HTR-8/SVneo (cell line): ENCODE measurements at places on chromosomes 6 and 20.

GRCh38 chr20:11168026-11168425 lies 494.2 kb upstream of the JAG1 start:
- no peak for DNase-seq

- no peak for DNase-seq
These were observed 7.4 kb downstream of the OSER1 start for GRCh38 chr20:44203161-44203560.

DNA sequence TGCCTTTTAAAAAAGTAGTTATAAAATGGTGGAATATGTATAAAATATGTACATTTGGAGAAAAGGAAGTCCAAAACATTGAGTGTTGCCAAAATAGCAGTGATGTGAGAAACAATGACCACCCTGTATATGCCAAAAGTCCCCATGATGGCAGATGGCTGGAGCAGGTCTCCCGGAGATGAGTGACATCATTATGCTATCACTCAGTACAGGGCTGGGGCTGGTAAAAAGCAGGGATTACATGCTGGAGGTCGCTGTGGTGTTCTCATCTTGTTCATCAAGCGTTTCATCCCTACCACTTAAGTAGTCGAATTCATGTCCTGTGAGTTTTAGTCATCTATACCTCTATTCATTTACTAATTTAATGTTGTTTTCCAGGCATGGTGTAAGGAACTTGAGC lies 315.3 kb upstream of the SLC35B3 start:
- no peak for DNase-seq

GRCh38 chr6:138987080-138987642 lies 892 bp downstream of the REPS1 start:
- DNase-seq: no peak

DNA sequence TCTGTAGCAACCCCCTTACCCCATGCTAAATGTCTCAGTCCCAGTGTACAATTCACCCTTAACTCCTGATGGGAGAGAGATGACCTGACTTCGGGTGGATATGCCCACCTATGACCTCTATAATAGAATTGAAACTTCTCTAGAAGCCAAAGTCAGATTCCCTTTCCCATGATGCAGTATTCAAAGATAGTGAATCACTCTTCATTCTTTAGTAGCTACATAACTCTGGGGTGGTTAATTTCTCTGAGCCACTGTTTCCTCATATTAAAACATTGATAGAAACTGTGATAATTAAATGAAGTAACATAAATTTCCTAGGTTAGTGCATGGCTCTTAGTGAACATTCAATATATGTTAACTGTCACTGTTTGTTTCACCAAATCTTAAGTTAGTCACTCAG lies 500.4 kb downstream of the COL12A1 start:
- DNase-seq: peak; percentile 2

- no peak for DNase-seq
These were observed 31.0 kb upstream of the ULBP3 start for GRCh38 chr6:150099953-150100352.

GRCh38 chr6:167238694-167239467 lies 52.2 kb upstream of the UNC93A start:
- no peak for DNase-seq

- no peak for DNase-seq
These were observed 10.7 kb downstream of the BHLHE23 start for GRCh38 chr20:62995898-62996595.

GRCh38 chr6:167212713-167213005 lies 54.9 kb upstream of the GPR31 start:
- DNase-seq: no peak

DNA sequence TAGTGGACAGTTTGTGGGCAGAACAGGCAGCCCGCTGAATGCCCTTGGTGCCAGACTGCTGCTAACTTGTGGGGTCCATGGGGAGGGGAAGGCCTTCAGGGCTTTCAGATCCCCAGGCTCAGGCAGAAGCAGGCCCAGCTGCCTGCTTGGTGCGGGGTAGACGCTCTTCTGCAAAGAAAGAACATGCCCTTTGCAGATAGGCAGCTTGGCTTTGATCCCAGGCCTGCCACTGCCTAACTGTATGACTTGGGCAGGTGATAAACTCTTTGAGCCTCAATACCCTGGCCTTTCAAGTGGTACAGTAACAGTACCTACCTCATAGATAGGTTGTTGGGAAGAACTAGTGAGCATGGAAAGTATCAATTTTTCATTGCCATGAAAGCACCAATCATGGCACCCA lies 28.4 kb downstream of the CHMP4B start:
- DNase-seq: no peak

DNA sequence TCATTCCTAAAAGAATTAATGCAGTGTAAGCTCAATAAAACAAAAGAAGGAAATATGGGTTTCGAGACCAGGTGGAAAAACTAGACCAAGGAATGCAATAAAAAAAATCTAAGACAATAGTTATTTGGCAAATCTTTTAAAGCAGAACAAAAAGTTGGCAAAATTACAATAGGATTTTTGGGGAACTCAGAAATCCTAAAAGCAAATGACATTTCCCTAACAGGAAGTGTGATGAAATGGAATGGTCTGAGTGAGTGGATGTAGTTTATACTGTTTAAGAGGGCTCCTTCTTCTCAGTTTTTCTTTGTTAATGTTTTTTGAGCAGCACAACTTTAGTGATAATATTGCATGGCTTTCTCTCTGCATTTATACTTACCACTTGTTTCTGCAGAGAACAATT lies 190.0 kb downstream of the PLCB4 start:
- no peak for DNase-seq

- DNase-seq: no peak
These were observed 4.0 kb downstream of the PKIG start for GRCh38 chr20:44586289-44586911.

DNA sequence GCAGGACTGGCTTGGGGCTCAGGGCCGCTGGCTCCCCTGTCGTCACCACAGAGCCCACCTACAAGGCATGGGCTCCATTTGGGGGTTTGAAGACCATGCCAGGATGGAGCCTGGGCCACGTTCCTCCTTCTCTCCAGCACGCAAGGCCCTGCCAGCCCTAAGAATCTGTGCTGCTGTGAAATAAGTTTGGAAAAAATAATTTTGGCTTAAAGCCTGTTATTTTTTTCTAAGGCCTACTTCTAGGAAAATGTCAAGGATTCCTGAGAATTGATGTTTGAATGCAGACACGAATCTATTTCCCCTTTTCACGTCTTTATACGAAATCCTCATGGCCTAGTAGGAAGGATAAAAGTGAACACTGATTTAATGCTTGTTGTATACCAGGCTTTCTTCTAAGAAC lies 107.5 kb downstream of the LRFN2 start:
- DNase-seq: no peak

DNA sequence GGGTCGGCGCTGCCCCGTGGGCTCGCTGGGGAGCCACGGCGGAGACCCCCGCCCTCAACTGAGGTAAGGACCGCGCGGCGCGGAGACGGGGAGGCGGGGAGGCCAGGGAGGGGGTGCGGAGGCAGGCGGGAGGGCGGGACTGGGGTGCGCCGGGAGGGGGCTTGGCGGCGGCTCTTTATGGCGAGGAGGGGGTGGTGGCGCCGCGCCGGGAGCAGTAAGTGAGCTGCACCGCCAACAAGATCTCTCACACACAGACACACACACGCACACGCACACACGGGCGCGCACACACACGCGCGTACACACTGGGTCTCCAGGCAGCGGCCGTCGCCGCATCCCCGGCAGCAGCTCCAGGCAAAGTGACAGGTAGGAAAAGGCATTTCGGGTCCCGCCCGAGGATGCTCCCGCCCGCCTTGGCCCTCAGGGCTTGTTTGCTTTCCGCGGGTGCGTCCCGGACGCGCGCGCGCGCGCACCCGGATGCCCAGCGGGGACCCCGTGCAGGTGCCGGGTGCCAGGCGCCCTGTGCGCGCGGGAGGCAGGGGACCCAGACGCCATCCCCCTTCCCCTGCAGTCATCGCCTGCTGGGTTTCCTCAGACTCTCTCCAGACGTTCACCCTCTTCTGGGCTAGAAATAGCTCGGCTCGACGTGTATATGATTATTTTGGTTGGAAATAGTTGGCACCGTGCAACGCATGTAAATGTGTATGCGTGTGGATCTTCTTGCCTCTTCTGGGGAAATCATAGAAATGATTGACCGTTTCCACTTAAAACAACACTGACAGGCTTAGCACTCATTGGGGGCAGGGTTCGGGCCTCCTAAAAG lies at the start of gene PLCB4:
TSS of gene PLCB4 (plus strand) at position 247 of the 823 bp plus-strand sequence. CDS start 238,728 bp downstream, outside the sequence.
- peak; percentile 59 for DNase-seq

- DNase-seq: no peak
These were observed 87.7 kb downstream of the SCAND1 start for GRCh38 chr20:35866418-35867202.

GRCh38 chr6:22108199-22108598 lies 188.6 kb downstream of the PRL start:
- DNase-seq: no peak

DNA sequence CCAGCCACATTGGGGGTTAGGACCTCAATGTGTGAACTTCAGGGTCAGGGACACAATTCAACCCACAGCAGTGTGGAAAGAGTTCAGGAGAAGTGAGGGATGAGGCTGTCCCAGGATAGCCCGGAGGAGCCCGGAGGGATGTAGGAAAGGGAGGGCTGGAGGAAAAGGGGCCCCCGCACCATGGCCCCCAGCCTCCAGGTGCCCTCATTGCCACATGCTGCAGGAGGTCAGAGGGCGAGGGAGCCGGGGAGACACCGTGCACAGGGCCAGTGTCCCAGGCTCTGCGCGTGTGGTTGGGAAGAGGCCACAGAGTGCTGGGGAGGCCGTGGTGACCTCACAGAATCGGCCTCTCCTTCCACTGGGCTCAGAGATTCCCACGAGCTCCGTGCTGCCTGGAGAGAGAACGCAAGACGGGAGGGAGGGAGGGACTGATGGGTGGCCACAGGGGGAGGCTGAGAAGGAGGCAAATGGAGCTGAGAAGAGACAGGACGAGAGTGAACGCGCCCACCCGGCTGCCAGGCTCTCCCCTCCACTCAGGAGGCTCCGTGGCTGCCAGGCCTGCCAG lies 215.1 kb downstream of the DLL1 start:
- no peak for DNase-seq

GRCh38 chr20:37411408-37412219 lies 65.7 kb downstream of the SRC start:
- DNase-seq: no peak

DNA sequence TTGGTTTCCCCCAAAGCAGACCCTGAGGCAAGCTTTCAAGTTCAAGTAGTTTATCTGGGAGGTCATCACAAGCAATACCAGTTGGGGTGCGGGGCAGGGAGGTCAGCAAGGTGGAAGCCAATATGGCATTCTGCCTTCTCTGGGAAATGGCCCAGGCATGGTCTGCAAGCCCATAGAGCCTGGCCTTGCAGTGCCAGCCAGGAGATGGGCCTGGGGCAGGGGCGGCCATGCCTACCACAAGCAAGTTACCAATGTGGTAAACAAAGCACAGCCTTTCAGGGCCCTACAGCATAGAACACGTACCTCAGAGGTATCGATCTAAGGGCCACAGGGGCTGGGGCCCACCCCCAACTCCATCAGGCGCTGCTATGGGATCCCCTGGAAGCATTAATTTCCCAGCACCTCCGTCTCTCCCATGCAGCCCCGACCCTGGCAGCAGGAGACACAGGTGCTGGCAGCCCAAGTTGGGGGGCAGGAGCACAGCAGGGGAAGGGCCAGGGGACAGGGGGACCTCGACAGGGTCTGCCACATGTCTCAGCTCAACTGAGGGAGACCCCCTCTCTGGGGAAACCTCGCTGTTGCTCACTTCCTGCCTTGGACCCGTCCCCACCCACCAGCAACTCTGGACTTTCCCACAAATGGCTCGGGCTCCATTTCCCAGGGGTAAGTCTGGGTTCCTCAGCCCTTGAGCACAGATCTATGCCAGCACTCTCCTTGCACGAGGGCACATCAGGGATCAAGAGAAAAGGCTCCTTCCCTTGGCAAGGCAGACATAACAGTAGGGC lies 369.0 kb downstream of the PREX1 start:
- DNase-seq: no peak

DNA sequence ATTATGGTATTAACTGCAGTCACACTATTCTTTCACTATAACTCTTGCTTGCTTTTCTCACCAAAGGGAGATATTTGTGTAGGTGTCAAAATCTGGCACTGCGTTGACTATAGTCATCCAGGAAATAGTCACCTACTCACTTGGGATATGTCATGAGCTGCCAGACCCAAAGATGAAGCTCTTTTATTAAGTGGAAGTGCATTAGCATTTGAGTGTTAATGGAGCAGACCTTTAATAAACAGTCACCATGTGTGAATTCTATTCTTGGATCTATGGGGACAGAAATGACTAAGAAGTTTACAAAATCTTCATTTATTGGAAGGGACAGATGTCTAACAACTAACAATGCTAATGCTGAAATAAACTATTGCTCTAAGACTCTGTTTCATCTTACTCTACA lies 130.1 kb upstream of the NEDD9 start:
- no peak for DNase-seq

- peak; percentile 46 for DNase-seq
These were observed 349.8 kb upstream of the ARID1B start for GRCh38 chr6:156427345-156427744.

- no peak for DNase-seq
These were observed 288.5 kb downstream of the SOX4 start for GRCh38 chr6:21881969-21882465.

DNA sequence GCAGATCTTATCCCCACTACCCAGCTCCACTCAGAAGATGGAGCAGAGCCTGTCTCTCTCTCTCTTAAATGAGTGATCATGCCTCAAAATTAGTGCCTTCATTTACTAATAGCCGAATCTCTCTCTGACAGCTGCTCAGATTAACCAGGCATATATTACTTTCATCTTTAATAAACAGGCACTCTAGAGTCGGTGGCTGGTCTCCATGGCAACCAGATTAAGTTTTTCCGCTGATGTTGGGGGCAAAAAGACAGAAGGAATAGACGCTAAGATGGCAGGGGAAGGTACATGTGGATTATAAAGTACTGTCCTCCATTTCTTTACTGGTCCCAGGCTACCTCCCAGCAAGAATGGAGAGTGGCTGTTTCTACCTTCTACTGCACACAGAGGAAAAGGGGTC lies 121.6 kb downstream of the QRSL1 start:
- DNase-seq: no peak

DNA sequence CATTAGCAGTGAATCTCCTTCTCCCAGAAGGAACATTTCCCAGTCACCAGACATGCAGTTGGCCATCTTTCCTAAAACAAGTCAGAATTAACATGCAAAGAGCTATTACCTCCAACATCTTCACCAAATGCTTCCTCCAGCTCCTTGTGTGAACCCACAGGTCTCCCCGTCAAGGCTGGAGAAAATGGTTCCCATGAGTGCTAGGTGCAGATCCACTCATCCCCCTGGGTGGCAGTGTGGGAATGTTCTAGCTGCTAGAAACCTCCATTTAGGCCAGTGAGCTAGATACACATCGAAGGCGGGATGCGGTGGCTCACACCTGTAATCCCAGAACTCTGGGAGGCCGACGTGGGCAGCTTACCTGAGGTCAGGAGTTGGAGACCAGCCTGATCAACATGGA lies 603.9 kb upstream of the SLC35B3 start:
- DNase-seq: no peak
